ENCODE measurements at places on chromosomes 1 and 21. TPM values are rescaled to one million over a fixed set of nuclear protein-coding genes. Genes with fewer than 3 reads are reported as not detected.

DNA sequence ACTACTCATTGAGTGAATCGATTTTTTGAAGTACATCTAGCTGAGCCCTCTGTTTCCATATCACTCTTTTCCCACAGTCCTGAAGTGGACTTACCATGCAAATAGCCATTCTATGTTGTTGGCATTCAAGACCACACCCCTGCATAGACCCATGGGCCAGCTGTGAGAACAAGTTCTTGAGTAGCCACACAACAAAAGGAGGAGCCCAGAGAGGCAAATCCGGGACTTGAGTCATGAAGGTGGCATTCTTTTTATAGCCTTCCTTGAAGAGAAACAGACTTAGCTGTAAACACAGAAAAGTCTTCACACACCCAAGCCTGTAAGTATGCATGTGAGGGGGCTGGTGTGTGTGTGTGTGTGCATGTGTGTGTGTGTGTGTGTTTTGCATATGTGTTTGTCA lies 13.8 kb upstream of the SPRR5 start:
- no peak overlapping the region for H3K27ac ChIP-seq
- no peak overlapping the region for H3K4me3 ChIP-seq
- H3K27me3 ChIP-seq: no peaks in the 10 kb centered on the region
- H3K4me1 ChIP-seq: no peaks in the 10 kb centered on the region
- no peak for DNase-seq

GRCh38 chr21:37367703-37368540 lies 1.3 kb downstream of the DYRK1A start:
- H3K4me3 ChIP-seq: peak overlapping the region; percentile 79
- peak overlapping the region; percentile 100 for H3K27ac ChIP-seq
- no peaks in the 10 kb centered on the region for H3K27me3 ChIP-seq
- H3K4me1 ChIP-seq: peaks cover 52% of the 10 kb centered on the region

Gene KCNE2
- total RNA-seq: not detected

Gene TMEM200B
- 6.2 TPM for total RNA-seq
